Activated CD8-positive, alpha-beta memory T cell treated with anti-CD3 and anti-CD28 coated beads for 1 hour (primary cell): ENCODE measurements at places on chromosomes 6 and 20.

DNA sequence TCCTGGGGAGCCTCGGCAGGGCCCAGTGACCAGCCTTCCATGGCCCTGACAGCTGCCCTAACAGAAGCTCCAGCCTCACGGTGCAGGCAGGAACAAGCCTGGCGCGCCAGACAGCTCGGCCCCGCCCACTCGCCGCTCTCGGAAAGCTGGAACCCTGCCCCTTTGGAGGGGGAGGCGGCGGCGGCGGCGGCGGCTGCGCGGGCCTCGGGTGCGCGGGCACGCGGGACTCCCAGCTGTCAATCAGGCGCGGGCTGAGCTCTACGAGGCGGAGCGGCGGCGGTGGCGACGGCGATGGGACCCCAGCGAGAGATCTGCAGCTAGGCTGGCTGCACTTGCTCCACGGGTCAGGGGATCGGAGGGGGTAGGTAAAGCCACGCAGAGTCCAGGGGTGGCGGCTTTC is at the start of gene NRSN1:
Gene NRSN1 (plus strand): TSS at position 236 of the 400 bp plus-strand sequence. CDS start 8,113 bp downstream, outside the sequence.
- DNase-seq: no peak

- DNase-seq: no peak
Measured at GRCh38 chr6:34793877-34794276, 2.0 kb downstream of the BLTP3A start.

DNA sequence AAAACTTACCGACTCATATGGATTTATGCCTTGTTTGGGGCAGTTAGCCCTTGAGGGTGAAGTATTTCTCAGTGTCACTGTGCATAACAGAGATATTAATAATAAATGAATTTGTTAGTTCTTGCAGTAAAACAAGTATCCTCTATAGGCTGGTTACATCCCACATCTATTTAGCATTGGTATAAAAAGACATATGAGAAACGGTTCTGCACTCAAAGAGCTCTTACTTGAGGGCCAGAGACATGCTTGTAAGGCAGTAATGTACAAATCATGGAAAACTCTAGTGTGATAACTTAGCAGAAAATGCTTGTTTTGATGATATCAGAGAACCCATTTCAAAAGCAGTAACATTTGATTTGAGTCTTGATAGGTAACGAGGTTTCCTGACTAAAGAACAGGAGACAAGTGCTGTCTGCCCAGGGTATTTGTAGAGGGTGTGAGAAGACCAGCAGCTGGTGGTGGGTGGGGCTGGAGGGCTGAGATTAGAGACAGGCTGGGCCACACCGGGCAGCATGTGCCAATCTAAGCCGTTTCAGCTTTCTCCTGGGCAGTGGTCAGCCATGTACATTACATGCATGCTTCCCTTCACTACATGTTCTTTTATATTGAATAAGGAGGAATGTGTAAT is 46.3 kb downstream of the TULP4 start:
- DNase-seq: no peak

DNA sequence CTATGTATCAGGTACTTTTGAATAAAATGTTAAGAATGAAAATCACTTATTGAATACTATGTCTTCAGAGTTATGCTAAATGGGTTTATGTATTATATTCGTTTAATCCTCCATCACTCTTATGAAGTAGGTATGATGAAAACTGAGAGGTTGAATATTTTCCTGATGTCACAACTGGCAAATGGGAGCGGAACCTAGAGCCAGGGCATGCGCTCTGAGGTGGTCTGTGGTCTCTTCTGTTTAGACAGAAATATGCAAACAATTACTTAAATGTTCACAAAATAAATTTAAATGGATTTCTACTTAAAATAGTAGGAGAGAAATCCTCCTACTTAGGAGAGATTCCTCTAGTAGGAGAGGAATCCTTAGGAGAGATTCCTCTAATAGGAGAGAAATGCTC is 21.3 kb upstream of the UTRN start:
- DNase-seq: no peak

DNA sequence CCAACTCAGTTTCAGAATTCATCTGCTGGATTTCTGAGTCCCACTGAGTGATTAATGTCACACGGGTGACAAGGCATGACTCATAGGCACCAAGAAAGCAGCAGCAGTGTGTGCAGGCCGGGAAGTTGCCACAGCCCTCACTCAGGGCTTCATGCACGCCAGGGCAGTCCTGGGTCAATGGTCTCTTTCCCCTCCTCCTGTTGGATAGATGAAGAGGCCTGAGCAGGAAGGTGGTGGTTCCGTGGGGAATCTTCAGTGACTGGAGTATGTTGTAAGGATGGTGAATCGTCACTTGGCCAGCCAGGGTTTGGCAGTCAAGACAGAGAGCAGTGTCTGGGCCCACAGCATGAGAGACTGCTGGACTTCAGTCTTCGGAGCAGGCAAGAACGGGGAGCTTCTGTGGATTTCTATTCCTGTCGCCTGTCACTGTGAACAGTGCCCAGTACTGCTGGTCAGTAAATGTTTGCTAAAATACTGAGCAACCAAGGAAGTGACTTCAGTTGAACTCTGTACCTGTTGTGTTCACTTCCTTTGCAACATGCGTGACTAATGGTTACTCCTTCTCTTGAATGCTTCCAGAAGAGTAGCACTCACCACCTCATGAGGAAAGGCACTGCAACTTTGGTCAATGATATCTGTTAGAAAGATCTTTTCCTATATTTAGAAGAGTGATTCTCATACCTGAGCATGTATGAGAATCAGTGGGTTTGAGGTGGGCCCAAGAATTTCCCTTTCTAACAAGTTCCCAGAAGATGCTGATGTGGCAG is 62.0 kb upstream of the CD93 start:
- DNase-seq: no peak

DNA sequence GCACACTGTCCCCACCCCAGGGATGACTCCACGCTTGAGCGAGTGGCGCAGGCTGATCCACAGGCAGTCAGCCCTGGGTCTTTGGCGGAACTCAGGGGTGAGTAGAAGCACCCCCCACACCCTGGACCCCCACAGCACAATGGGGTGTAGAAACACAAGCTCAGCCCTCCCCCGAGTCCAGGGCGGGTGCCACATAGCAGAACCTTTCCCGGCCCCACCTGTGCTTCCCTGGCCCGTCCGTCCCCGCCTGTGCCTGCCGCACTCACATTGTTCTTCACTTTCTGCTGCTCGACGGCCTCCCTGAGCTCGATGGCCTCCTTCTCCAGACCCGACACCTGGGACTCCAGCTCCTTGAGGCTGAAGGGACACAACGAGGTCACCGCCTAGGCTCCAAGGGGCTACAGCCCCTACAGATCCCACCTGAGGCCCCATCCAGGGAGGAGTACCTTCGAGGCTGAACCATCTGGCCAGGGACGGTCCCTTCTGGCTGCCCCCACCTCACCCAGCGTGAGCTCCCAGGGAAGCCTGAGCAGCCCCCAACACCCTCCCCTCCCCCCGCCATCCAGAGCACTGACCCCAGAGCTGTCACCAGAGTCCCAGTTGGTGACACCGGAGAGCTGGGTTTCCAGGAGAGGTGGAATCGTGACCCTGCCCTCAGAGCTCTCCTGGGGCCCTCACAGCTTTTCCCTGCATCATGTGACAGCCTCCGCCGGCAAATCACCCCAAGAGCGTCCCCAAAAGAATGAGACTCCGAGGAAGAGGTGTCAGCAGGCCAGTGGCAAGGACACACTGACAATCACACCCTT is 55.6 kb downstream of the DSTN start:
- DNase-seq: no peak

- DNase-seq: no peak
Measured at GRCh38 chr6:91786474-91787184, 1199.8 kb upstream of the MAP3K7 start.

DNA sequence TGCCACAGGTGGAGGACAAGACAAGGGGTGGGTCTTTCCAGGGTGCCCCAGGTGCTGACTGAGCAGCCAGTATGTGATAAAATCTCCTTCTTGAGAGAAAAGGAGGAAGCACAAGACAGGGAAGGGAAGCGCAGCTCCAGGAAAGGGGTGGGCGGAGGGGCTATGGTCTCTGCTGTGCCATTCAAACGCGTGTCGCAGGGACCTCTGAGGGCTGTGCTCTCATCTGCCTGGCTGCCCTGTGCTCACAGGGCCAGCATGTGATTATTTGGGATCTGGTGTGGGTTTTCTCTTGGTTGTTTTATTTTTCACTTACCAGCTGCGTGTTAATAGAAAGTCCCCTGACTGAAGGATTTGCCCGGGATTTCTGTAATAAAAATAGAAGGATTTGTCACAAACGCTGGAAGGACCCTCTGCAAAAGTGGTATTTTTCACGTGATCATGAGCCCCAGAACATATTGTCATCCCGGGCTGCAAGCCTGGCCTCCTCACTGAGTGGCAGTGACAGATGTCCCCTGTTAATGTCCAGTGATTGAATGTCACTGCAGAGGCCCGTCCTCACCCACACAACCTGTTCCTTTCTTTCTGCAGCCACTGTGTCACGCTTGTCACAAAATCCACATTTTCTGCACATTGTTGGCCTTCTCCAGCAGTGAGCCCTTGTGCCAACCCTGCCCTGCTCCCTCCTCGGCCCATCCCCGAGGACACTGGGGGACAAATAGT is 35.0 kb upstream of the VSX1 start:
- no peak for DNase-seq

- no peak for DNase-seq
Measured at GRCh38 chr6:139580592-139581484, 206.4 kb upstream of the CITED2 start.

- no peak for DNase-seq
Measured at GRCh38 chr20:38197217-38197616, 32.1 kb upstream of the TGM2 start.

- no peak for DNase-seq
Measured at GRCh38 chr6:27669624-27670301, 196.9 kb upstream of the ZNF184 start.

- DNase-seq: no peak
Measured at GRCh38 chr6:44918671-44919296, 409.3 kb upstream of the RUNX2 start.

DNA sequence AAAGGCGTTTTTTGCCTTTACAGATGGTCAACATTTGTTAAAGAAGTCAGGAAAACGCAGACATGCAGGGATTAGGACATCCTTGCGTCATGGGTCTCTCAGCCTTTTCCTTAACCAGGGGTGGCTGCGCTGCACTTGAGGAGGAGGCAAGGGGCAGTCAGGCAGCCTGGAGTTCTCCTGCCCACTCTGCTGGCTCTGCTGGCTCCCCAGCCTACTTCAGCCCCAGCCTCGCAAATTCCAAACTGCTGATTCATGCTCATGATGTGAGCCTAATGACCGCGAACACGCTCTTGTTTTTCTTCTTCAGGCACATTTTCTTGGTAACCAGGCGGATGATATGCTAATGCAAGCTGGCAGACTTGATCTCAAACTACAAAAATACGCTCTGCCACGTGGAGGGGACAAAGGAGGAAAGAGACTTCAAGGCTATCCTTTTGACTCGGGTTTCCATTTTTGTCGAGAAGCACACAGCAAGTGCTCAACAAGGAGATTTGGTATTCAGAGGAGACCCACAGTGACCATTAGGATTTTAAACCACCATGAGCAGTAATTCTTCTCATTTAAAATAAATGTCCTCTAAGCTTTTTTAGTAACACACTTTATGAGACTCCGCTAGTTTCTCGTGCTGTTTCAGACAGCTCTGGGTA is 290.3 kb upstream of the STXBP5 start:
- no peak for DNase-seq

DNA sequence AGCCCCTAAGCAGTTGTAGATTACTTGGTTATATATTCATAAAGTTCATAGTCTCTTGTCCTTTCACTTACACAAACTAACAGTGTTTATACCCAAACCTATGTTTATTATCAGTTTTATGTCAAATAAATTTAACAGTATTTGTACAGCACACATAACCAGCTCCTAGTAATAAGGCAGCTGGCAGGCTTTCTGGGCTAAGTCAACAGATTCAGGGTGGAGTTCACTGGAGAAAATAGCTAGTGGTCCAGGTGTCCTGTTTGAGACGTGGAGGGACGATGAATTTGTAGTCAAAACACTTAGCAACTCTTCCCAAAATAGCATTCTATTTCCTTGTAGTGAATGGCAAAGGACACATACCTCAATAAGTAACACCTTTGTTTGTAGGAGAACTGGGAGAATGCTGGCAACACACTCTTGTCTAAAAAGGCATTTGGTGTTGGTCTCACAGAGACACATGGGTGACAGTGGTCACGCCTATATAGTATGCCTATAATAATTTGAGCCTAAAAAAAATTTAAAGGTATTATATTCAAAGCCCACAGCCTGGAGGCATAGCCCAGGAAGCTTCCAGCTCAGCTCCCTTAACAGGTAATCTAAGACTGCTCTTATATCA is 156.4 kb upstream of the CARMIL1 start:
- no peak for DNase-seq

GRCh38 chr6:112249489-112249888 is 4.9 kb downstream of the LAMA4 start:
- DNase-seq: no peak

- no peak for DNase-seq
Measured at GRCh38 chr20:41150664-41151063, 13.3 kb downstream of the PLCG1 start.

- DNase-seq: no peak
Measured at GRCh38 chr6:47071681-47072080, 29.5 kb upstream of the ADGRF1 start.

- DNase-seq: no peak
Measured at GRCh38 chr6:43807228-43808061, 37.4 kb downstream of the VEGFA start.

GRCh38 chr6:33073431-33073871 is at the start of gene HLA-DPA1:
Gene HLA-DPA1, minus strand, starts transcription at chr6:33073649.
- DNase-seq: no peak

DNA sequence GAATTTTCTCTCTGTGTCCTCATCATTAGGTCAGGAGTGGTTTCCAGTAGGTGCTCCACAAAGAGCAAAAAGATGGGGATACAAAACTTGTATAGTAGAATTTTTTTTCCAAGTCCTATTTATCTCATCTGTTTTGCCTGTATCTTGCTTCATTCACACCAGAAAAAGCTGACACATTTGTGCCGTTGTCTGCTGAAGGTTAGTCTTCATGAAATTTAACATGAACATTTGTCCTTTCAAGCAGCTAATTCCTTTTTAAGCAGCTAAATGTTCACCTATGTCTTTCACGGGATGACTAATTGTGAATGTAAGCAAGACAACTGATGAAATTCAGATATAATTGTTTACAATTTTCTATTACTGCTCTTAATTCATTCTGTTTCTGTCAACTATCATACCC is 83.8 kb downstream of the ATXN1 start:
- no peak for DNase-seq

GRCh38 chr20:4150070-4150441 is 134.7 kb upstream of the RNF24 start:
- DNase-seq: no peak

GRCh38 chr6:87378947-87379346 is 28.8 kb upstream of the CFAP206 start:
- no peak for DNase-seq

DNA sequence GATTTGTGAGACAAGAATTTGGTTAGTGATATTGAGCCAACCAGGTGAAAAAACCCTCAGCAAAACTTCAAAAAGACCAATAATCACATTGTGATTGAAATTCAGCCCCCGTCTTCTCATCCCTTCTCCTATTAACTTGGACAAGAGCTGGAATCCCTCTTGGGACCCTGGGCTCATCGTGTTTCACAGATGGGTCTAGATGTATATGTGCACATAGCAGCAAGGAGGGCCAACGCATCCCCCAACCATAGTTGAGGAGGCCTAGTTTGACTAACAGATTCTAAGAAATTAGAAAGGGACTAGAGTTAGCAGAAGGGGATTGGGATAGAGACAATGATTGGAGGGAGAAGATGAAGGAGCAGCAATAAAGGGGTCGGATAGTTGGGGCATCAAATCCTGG is 19.8 kb upstream of the LRFN2 start:
- no peak for DNase-seq
